ENCODE measurements at places on chromosomes 6 and 20.

DNA sequence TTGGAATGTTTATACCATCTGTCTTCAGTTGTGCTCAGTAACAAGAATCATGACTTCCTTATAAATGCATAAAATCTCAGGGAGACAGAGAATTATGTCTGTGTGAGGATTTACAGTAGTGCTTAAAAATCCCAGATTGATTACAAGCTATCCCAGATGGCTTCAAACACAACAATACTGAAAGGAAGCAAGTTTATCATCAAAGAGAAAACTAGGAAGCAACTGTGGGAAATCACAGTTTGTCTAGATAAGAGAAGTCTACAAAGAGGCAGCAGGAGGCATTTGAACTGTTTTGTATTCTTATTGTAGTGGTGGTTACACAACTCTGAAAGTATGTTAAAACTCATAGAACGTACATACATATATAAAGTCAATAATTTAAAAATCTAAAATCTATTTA is 104.4 kb upstream of the SALL4 start:
- no peak for DNase-seq

DNA sequence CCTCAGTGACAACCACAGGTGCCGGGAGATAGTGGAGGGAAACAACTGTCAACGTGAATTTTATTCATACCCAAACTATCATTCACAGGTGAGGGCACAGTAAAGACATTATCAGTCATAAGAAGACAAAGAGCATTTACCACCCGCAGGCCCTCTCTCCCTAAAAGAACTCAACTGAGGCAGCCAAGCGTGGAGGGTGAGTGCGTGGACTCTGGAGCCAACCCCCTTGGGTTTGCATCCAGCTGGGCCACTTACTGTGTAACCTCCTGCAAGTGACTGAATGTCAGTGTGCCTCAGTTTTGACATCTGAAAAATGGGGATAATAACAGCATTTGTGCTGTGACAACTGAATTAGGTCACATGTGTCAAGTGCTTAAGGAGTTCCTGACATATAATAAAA is 70.6 kb upstream of the KCNK16 start:
- DNase-seq, result no peak

- DNase-seq, result no peak
These were observed 17.6 kb upstream of the SGK2 start for GRCh38 chr20:43541214-43541613.

- no peak for DNase-seq
These were observed 338.4 kb downstream of the ZFAND3 start for GRCh38 chr6:38157905-38158304.

GRCh38 chr6:50589751-50590470 is 123.4 kb upstream of the TFAP2D start:
- no peak for DNase-seq

DNA sequence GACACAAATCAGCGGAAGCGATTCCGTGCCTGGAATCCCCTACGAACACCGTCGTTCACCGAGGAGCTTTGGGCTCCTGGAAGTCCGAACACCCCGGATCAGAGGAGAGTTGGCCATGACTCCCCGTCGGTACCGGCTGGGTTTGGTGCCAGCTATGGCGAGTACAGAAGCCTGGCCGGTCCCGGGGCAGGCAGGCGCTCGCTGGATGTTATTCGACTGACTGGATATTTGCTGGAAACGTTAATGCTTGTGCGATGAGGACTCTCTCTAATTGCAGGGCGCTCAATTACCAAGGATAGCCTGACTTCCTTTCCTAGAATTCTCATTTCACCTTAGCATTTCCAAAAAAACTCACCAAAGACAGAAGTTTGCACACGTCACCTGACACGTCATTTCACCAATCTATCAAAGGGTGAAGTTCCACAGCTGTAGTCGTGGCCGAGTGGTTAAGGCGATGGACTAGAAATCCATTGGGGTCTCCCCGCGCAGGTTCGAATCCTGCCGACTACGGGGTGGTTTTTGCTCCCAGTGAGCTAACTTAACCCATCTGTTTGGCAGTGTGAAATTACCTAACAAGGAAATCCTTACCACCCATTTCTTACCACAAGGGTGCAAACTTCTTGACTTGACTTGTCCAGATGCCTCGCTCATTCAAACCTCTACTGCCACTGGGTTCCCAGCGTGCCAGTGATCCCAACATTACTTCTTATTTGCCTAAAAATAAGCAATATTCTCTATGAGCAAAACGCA is 22.7 kb upstream of the ZNF184 start:
- peak; percentile 73 for DNase-seq

GRCh38 chr6:46090115-46091079 is 39.4 kb upstream of the ENPP4 start:
- peak; percentile 61 for DNase-seq

GRCh38 chr20:12640251-12640650 is 368.5 kb upstream of the SPTLC3 start:
- no peak for DNase-seq

DNA sequence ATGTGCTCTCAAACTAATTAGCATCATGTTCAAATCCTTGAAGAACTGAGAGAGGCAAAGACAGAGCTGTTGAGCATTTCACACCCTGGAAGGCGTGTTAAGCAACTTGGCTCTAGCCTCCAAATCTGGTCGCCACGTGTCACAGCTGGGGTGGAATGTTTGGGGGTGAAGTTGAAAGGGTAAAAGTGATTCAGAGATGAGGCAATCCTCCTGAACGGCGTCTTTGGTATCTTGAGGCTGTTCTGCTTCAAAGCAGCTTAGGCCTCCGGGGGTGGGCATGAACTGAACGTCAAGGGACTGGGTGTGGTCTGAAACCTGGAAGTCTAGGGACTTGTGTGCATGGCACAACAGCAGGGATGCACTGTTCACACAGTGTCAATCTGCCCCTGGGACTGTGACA is 62.3 kb downstream of the TRAM2 start:
- no peak for DNase-seq

- no peak for DNase-seq
These were observed 101.5 kb downstream of the CD2AP start for GRCh38 chr6:47579040-47579439.

DNA sequence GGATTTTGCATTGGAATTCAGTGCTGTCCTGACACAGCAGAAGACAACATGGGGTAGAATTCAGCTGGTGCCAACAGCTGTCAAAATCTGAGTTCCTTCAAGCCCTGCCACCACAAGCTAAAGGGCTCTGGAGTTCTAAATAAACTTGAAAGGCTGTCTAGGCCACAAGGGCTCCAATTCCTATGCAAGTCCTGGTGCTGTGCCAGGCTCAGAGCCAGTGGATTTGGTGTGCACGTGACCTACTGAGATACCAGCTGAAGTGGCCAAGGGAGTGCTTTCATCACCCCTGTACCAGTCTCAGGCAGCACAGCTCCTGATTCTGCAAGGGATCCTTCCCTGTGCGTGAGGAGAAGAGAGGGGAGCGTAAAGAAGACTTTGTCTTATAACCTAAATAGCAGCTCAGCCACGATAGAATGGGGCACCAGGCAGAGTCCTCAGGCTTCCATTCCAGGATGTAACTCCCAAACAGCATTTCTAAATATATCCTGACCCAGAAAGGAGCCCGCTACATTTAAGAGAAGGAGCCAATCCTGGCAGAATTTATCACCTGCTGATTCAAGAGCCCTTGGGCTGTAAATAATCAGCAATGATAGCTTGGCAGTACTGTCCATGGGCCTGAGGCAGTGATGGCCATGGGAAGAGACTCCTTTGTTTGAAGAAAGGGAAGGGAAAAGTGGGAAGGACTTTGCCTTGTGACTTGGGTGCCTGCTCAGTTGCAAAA is 881.2 kb upstream of the EPHA7 start:
- DNase-seq, result no peak

DNA sequence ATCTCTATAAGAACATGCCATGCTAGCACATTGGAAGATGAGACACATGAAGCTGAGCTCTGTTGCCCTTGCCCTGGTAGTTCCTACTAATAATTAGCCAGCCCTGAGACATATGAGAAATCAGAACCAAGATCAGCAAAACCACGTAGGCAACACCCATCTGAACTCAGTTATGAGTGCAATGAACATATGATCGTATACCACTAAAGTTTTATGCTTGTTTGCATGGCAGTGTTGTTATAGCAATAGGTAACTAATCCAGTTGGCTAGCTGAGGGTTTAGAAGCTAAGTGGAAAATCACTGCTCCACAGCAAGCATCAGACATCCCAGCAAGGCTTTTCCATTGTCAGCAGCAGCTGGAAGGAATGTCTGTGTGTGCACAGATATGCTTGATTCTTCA is 180.7 kb downstream of the BTBD3 start:
- DNase-seq, result no peak
